Fibroblast of skin of scalp (primary cell): ENCODE measurements at places on chromosomes 3 and 15.
A peak's percentile ranks its signal among the peaks of the same experiment; 100 is the strongest.

DNA sequence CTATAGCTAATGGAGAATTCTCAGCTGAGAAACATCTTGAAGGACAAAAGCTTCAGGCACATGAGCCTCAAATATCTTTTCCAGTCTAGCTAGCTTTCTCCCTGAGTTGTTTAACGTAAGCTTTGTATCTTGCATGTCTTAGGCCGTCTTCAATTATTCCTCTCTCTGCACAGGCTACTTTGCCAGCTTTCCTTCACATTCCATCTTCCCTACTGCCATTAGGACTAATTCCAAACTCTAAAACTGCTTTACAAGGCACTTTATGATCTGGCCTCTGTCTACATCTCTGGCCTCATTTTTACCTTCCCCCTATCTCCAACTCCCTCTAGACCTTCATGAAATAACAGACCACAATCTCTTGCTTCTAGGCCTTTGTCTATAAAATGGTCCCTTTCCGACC is 171.4 kb downstream of the GREM1 start:
- DNase-seq, result no peak

DNA sequence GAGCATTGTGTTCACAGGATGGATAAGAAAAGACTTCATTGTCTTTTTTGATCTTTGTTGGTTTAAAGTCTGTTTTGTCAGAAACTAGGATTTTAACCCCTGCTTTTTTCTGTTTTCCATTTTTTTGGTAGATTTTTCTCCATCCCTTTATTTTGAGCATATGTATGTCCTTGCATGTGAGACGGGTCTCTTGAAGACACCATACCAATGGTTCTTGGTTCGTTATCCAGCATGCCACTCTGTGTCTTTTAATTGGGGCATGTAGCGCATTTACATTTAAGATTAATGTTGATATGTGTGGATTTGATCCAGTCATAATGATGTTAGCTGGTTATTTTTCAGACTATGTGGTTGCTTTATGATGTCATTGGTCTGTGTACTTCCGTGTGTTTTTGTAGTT is 687.0 kb downstream of the NAALADL2 start:
- DNase-seq, result no peak

DNA sequence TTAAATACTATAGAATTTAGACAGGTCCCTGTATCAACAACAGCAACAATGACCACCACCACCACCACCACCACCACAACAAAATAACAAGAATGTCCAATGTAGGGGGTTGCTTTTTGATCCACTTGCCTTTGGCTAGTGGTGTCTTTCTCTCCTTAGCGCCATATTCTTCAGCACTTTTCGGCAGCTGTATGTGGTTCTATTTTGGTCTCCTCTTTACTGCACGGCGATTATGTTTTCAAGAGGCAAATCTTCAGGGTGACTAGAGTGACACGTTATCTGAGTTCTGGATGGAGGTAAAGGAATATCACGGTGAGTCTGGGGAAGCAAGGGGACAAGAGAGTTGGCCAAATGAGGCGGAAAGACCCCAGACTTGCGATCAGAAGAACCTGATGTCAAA is 56.1 kb downstream of the ST6GAL1 start:
- DNase-seq, result no peak

GRCh38 chr15:97747342-97747741 is 213.2 kb upstream of the ARRDC4 start:
- no peak for DNase-seq

- DNase-seq, result no peak
Observed at GRCh38 chr3:42411429-42411828, 1.0 kb upstream of the LYZL4 start.

- no peak for DNase-seq
Observed at GRCh38 chr3:29898171-29898965, 617.5 kb downstream of the RBMS3 start.

GRCh38 chr15:62588938-62589670 is 424.0 kb upstream of the C2CD4B start:
- peak; percentile 93 for DNase-seq

GRCh38 chr3:46193436-46193835 is 14.7 kb downstream of the CCR1 start:
- no peak for DNase-seq

DNA sequence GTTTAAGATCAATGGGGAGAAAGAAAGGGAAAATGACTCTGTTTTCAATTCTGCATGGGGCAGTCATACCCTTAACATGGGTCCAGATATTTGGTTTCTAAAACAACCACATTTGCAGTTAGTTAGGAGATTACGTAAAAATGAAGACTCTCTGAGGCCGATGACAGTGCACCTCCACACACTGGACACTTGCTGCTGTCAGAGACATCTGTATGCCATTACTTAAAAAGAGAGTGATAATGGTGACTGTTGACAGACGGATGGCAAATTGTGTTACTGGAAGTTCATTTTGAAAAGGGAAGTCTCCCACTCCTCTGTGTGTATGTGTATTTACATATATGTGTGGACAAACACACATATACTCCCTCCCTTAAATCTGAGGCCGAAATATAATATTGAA is 304.5 kb upstream of the SEMA6D start:
- no peak for DNase-seq

DNA sequence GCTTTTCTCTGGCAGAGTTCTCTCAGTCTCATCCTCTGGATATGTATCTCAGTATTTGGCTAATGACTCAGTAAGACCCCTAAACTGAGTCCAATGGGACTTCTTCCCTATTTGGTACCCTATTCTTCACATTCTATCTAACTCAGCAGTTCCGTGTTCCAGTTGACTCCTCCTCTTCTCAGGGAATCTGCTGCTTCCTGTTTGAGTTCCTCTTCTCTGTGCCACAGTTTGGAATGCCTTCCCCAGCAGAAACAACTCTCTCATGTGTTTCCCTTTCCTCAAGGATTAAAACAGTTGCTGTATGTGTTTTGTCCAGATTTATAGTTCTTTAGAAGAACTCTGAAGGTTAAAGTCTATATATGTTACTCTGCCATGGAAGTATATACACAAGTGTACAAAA is 344.0 kb upstream of the RARB start:
- peak; percentile 28 for DNase-seq
